GM03348 (cell line): ENCODE measurements at places on chromosomes 5 and 9.
A peak's percentile ranks its signal among the peaks of the same experiment; 100 is the strongest.

DNA sequence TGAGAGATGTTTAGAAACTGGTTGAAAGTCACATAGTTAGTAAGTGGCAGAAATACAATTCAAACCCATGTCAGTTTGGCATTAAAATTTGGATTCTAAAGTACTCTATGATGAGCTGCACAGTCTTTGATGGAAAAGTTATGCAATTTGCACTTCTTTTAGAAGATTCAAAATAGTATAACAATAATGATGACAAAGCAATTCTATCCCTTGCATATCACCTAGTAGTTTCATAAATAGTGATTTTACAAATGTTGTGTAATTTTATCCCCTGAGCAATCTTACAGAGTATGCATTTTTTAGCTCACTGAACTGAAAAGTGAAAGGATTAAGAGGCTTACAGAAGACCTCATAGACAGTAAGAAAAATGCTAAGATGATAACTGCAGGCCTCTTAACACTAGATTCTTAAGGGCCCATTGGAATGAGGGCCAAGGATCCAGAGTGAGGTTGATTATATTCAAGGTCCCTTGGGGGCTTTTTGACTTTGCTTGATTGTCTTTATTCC lies 3.7 kb downstream of the C5orf46 start:
- no peak for DNase-seq

GRCh38 chr9:101530076-101530711 lies 3.5 kb upstream of the RNF20 start:
- DNase-seq, result peak; percentile 81

DNA sequence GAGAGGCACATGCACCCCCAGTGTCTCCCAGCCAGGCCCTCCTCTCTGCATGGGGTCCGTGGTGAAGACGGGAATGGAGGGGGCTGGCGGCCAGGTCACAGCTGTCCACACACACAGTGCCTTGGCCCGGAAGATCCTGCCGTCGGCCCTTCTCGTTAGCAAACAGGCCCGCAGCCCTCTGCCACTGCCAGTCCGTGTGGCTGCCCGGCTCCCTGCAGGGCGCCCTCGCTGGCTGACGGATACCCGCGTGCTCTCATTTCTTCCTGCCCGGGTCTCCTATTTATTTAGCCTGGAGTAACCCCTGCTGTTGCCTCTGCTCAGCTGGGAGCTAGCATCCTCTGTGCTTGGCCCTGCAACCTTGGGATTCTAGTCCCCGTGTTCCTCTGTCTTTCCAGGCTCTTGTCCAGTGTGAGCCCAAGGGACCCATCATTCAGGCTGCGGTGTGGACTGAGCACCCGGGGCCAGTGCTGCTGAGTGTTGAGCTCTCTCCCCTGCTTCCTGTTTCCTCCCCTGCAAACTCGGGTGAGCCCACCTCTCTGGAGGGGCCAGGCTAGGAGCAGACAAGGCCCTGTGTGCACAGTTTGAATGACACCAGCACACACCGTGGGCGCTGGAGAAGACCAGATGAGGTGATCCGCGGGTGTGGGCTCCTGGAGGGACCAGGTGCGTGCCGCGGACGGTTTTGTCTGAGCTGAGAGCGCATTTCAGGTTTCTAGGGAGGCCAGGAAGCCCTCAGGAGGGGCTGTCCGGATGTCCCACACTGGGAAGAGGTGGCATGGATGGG lies 14.6 kb upstream of the RNU6ATAC start:
- DNase-seq, result peak; percentile 60

DNA sequence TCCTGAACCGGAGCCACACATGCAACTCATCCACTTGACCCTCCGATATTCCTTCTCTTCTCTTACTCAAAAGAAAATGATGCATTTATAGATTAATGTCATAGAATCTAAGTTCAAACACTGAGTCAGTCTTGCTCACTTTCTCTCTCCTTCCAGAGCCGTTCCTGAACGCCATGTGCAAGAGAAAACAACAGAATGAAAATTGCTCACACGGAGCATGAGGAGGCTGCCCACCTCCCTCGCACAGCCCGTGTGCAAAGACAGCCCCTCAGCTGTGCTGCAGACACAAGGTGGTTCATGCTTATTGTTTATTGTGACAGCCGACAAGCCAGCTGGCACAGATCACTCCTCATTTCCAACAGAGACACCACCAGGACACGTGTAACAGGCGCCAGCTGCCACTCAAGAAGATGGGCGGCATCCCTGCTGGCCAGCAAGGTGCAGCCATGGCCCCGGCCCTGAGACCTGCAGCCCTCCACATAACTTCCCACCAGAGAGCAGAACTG lies 290.8 kb downstream of the GLIS3 start:
- peak; percentile 45 for DNase-seq

DNA sequence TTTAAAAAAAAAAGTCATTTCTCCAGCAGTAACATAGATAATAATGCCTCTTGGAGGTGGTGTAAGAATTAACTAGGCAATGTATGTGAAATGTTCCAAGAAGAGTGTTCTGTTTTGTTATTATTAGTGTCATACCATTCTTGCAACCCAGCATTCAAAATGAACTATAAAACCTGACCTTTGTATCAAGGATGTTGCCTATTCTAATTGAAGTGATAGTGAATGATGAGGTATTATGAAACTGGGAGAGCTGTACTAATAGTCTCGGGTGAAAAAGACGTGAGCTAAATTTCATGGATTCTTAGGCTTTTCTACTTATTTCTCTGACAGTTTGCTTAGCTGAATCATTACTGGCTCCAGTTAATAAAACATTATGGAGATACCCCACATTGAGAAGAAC lies 224.6 kb downstream of the CD180 start:
- no peak for DNase-seq

DNA sequence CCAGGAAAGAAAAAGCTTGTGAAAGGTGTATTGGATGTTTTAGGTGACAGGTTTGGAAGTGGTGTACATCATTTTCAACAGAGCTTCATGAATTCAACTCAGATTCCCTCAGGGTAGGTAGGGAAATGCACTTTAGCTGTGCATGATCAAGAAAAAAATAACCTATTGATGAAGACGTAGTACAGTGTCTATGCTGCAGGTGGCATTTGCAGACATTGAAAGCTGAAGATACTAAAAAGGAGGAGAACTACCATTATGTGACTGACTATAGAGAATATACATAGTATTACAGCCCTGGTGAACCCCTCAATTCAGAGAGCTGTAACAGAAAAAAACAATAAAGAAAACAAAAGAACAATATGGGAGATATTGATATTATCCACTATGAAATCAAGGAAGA lies 2344.7 kb upstream of the ACO1 start:
- DNase-seq, result no peak

- DNase-seq, result no peak
Measured at GRCh38 chr5:135120951-135121350, 86.9 kb upstream of the PITX1 start.

- peak; percentile 72 for DNase-seq
Measured at GRCh38 chr5:43425983-43426382, 13.8 kb upstream of the CCL28 start.

- no peak for DNase-seq
Measured at GRCh38 chr9:5784526-5785315, 48.2 kb downstream of the ERMP1 start.

DNA sequence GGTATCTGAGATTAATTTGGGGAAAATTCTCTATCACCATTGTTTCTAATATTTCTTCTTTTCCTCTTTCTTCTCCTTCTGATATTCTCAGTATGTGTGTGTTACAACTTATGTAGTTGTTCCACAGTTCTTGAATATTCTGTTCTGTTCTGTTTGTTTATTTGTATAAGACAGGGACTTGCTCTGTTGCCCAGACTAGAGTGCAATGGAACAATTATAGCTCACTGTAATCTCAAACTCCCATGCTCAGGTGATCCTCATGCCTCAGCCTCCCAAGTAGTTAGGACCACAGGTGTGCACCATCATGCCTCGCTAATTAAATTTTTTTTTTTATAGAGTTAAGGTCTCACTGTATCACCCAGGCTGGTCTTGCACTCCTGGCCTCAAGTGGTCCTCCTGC lies 145.8 kb upstream of the TUT7 start:
- no peak for DNase-seq

GRCh38 chr9:107895501-107896001 lies 406.0 kb upstream of the KLF4 start:
- peak; percentile 18 for DNase-seq

DNA sequence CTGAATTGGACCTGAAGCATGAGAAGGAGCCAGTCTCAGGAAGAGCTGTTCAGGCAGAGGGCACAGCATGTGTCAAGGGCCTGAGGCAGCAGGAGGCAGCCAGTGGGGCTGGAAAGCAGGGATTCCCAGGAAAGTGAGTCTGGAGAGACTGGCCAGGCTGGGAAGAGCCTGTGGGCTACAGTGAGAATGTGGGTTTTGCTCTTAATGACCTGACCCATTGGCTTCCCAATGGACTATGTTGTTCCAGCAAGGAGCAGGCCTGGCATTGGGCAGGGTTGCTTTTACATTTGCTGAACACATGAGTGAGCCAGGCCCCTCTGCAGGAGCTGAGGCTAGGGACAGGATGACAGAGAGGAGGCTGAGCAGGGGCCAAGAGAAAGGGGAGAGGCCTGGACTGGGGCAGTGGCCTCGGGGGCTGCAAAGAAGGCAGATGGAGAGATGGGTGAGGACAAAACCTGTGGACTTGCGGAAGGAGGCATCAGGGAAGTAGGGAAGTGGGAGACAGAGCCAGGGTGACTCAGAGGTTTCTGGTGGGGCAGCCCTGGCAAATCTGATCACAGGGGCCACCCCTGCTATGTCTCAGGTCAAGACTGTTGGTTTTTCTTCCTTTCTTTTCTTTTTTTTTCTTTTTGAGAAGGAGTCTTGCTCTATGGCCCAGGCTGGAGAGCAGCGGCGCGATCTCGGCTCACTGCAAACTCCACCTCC lies 65.9 kb upstream of the NEK6 start:
- DNase-seq, result no peak

GRCh38 chr5:23411994-23412393 lies 95.4 kb upstream of the PRDM9 start:
- no peak for DNase-seq

GRCh38 chr5:139363937-139364336 lies 19.2 kb downstream of the SLC23A1 start:
- no peak for DNase-seq

DNA sequence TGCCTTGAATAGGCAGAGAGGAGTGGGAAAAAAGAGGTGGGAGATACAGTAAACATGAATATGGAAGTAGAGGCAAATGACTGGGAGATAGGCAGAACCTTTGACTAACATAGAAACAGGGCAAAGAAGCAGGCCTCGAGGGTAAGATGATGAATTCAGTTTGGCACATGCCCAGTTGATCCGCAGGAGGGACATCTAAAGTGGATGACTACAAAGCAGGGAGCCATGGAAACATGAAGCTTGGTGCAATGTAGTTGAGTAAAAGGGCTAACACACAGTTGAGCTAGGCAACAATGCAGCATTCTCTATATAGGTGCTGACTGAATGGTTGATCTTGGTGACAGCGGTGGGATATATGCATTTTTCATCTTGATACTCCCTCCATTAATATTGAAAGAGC lies 253.8 kb downstream of the DMRT2 start:
- DNase-seq, result no peak

DNA sequence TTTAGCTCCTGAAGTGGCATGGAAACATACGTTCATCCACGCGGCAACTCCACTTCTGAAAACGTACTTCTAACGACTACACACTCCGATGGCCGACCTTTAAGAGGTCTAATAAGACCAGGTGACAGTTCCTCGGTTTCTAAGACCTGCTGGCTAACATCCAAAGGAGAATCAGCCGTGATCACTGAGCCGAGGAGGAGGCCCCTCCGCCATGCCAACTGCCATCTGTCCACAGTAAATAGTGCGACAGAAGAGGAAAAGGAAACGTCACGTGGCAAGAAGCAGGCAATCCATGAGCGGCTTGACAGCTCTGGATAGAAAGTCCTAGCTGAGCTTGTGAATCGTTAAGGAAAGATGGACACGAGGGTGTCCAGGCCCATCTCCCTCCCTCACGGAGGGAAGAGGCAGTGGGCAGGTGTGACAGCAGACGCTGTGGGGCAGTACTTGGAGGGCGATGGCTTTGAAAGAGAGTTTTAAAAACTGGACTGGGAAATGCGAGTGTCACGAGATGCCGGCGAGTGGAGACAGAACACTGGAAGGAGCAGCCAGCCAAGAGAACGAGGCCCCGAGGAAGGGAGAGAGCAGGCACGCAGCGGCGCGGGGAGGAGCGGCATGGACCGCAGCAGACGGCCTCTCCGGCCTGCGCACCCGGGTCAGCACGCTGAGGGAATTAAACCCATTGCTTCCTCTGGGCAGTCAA lies 66.7 kb upstream of the TBC1D9B start:
- DNase-seq, result no peak

DNA sequence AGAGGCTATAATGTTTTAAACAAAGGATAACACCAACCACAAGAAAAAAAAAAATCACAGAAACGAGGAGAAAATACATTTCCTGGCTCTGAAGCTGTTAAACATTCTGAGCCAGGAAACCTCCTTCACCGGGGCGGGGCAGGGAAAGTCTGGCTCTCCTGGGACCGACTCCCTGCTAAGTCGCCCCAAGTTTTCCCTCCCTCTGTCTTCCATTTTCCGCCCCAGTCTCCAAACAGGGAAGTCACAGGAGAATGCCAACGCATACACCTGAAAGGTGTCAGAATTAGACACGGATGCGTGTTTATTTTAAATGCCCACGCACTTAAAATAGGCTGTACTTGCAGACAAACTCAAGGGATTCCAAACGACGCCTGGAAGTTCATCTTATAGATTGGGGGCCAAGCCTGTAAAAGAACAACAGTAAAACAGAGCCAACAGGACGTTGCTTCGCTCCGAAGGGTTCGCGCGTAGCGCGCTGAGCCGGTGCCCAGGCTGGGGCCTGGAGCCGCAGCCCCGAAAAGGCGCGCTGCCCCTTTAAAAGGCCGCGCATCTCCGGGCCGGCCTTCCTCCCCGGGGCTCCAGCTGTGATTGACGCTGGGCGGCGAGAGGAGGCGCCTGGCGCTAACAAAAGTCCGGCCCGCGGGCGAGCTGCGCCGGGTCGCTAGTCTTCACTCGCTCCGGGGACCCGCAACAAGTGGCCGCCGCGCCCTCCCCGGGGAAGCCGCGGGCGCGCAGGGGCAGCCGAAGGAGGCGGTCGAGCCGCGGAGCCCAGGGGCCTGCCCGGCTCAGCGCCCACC lies at the start of gene FBXL7:
Gene FBXL7 (plus strand): TSS at position 653 of the 797 bp plus-strand sequence.
- peak; percentile 93 for DNase-seq

GRCh38 chr5:53884844-53885243 lies 324.4 kb downstream of the NDUFS4 start:
- peak; percentile 9 for DNase-seq

DNA sequence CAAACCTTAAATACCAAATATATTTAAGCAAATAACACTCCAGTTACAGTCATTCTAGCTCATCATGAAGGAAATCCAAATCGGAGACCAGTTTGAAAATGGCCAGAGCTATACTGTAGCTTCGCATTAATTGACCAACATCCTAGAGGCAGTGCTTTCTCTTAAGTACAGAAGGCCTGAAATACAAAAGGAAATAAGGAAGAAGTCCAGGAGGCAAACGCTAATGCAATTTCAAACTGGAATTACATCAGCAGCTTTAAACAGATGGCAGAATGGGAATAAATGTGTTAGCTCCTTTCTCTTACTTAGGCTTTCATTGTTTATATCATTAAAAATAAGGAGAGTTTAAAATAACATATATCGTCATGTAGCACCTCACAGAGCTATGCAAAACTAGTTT lies 197.0 kb downstream of the SEC61B start:
- DNase-seq, result no peak
